Lower lobe of right lung (tissue), 2 donors: ENCODE measurements at places on chromosomes 6 and 20. TPM values are rescaled to one million over a fixed set of nuclear protein-coding genes. Genes with fewer than 3 reads are reported as not detected.

DNA sequence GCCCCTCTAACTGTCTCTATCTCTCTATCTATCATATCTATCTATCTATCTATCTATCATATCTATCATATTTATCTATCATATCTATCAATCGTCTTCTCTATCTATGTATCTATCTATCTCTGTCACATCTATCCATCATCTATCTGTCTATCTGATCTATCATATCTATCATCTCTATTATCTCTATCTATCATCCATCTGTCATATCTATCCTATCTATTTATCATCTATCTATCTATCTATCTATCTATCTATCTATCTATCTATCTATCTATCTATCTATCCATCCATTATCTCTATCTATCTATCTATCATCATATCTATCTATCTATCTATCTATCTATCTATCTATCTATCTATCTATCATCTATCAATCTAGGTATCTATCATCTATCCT lies 638.0 kb downstream of the DHX35 start:
- no peaks in the 10 kb centered on the region for H3K36me3 ChIP-seq
- H3K27me3 ChIP-seq = no peaks in the 10 kb centered on the region
- no peaks in the 10 kb centered on the region for H3K4me1 ChIP-seq
- H3K27ac ChIP-seq = no peak overlapping the region
- no peak for DNase-seq
- no peak overlapping the region for H3K4me3 ChIP-seq

GRCh38 chr6:25350573-25350972 lies 71.4 kb downstream of the CARMIL1 start:
- no peaks in the 10 kb centered on the region for H3K27me3 ChIP-seq
- peaks cover 48% of the 10 kb centered on the region for H3K4me1 ChIP-seq
- no peak overlapping the region for H3K4me3 ChIP-seq
- H3K36me3 ChIP-seq = no peaks in the 10 kb centered on the region
- no peak overlapping the region for H3K27ac ChIP-seq

DNA sequence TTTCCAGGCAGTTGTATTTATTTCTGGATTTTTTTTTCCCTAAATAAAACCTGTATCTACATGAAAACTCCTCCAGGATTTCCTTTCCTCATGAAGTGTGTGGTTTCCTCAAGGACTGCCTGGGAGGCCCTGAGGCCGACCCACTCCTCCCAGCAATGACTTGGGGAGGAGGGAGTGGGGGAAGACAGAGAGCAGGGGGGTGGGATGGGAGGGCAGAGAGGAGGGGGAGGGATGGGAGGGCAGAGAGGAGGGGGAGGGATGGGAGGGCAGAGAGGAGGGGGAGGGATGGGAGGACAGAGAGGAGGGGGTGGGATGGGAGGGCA lies 161.8 kb upstream of the AGPAT4 start:
- H3K36me3 ChIP-seq = no peaks in the 10 kb centered on the region
- H3K27me3 ChIP-seq = no peaks in the 10 kb centered on the region
- DNase-seq = no peak
- no peaks in the 10 kb centered on the region for H3K4me1 ChIP-seq
- no peak overlapping the region for H3K27ac ChIP-seq

- no peak overlapping the region for H3K4me3 ChIP-seq
- H3K4me1 ChIP-seq = no peaks in the 10 kb centered on the region
- H3K27me3 ChIP-seq = no peaks in the 10 kb centered on the region
- DNase-seq = no peak
These were observed 6.4 kb upstream of the SLC2A12 start for GRCh38 chr6:134058622-134059366.

GRCh38 chr6:125558907-125559306 lies 190.5 kb upstream of the HEY2 start:
- no peaks in the 10 kb centered on the region for H3K4me1 ChIP-seq
- no peak overlapping the region for H3K27ac ChIP-seq
- DNase-seq = no peak

DNA sequence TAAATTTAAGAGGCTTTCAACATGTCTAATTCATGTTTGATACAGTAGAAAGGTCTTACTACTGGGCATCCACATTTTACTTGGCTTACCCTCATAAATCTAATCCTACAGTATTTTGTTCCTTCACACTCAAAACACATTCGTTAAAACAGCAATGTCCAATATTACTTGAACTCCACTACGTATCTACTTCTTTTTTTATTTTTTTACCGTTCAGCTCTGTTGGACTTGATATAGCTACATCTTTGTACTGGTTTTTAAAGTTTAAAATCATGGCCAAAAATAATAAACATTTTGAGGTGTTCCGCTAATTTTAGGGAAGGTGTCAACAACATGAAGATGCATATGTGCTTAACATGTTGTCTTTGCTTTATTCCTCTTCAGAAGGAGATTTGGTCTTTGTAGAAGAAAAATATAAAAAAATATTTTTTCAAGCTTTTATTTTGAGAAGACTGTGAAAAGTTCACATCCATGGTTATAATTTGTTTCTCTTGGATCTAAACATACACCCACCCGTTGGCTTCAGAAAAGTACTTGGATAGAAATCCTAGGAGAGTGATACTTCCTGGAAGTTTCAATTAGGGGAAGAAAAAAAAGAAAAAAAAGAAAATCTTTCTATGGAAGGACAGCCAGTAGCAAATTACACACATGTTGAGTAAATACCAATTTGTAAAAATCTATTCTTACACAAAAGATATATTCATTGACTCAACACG lies 71.5 kb downstream of the EPB41L2 start:
- no peak overlapping the region for H3K4me3 ChIP-seq
- H3K4me1 ChIP-seq = peaks cover 9% of the 10 kb centered on the region
- no peak overlapping the region for H3K27ac ChIP-seq
- DNase-seq = no peak
- no peaks in the 10 kb centered on the region for H3K27me3 ChIP-seq

DNA sequence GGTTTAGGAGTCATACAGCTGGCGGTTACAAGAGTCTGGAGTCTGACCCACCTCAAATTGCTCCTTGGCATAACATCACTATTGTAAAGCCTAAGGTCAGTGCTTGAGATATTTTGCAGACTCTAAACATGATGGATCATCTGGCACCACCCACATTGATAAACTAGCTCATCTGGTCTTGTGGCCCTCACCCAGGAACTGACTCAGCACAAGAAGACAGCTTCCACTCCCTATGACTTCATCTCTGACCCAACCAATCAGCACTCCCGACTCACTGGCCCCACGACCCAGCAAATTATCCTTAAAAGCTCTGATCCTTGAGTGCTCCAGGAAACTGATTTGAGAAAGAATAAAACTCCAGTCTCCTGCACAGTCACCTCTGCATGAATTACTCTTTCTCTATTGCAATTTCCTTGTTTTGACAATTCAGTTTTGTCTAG lies 115.9 kb downstream of the CD24 start:
- DNase-seq = no peak
- no peaks in the 10 kb centered on the region for H3K36me3 ChIP-seq
- no peak overlapping the region for H3K27ac ChIP-seq
- H3K4me1 ChIP-seq = no peaks in the 10 kb centered on the region

- no peak overlapping the region for H3K27ac ChIP-seq
- H3K4me3 ChIP-seq = no peak overlapping the region
- H3K4me1 ChIP-seq = no peaks in the 10 kb centered on the region
- H3K36me3 ChIP-seq = no peaks in the 10 kb centered on the region
- no peaks in the 10 kb centered on the region for H3K27me3 ChIP-seq
These were observed 34.0 kb downstream of the UBE3D start for GRCh38 chr6:83031689-83032088.

- H3K27me3 ChIP-seq = no peaks in the 10 kb centered on the region
- peaks cover 14% of the 10 kb centered on the region for H3K4me1 ChIP-seq
- H3K36me3 ChIP-seq = no peaks in the 10 kb centered on the region
- no peak overlapping the region for H3K27ac ChIP-seq
- DNase-seq = no peak
- H3K4me3 ChIP-seq = no peak overlapping the region
These were observed 43.1 kb downstream of the ERMARD start for GRCh38 chr6:169794317-169795055.

The GJA10 gene
- total RNA-seq = not detected

The ANGPT4 gene
- total RNA-seq = 6.0 TPM

The TAGAP gene
- total RNA-seq = 17.1 TPM
